Activated CD4-positive, alpha-beta T cell treated with anti-CD3 and anti-CD28 coated beads, Interleukin-2, amount 10 ng/mL, durations not matched to agents 7 days and 5 days (primary cell): ENCODE measurements at places on chromosomes 11 and 22. TPM values are rescaled to one million over a fixed set of nuclear protein-coding genes. Genes with fewer than 3 reads are reported as not detected.

The CD6 gene
- 368 TPM for total RNA-seq

The APLNR gene
- not detected for total RNA-seq

The PAX6 gene
- not detected for total RNA-seq

The SSTR3 gene
- total RNA-seq, result 10.2 TPM

The FUT4 gene
- 7.1 TPM for total RNA-seq

The APOA5 gene
- not detected for total RNA-seq

The JAML gene
- total RNA-seq, result 117 TPM

The P4HA3 gene
- not detected for total RNA-seq

The UPK3A gene
- not detected for total RNA-seq

The LIF gene
- total RNA-seq, result 102 TPM

The BDNF gene
- total RNA-seq, result not detected
